ENCODE measurements at places on chromosomes 1 and 21.

DNA sequence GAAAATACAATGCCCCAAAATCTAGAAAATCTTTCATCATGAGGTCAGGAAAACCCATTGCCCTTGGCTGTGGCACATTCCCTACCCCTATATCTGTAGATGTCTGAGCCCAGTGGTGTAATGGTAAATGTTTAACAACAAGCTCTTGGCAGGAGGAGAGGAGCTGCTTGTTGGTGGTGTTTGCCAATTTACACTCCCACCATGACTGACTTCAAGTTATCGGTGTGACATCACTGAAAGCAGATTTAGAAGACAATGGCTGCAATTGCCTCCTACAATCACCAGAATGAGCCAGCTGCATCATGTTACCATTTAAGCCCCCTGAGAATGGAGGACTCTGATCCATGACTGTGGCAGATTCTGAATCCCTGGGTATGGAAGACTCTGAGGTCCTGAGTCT is 70.9 kb downstream of the SDC3 start:
- DNase-seq: no peak

DNA sequence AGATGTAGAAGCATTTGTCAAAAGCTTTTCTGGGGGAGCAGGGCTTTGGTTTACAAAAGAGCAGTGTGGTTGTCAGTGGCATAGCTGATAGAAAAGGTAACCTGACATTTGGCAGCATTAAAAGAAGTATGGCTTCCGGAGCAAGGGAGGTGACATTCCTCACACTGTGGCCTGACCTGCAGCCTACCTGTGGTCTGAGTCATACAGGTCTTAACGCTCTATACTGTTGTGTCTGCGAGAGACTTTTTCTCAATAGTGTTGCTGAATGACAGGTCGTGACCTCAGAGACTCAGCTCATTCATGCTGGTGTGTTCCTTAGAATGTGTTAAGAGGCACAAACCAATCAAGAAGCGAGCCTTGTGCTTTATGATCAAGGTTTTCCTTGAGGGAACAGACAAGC is 19.3 kb downstream of the PHGDH start:
- DNase-seq: no peak

DNA sequence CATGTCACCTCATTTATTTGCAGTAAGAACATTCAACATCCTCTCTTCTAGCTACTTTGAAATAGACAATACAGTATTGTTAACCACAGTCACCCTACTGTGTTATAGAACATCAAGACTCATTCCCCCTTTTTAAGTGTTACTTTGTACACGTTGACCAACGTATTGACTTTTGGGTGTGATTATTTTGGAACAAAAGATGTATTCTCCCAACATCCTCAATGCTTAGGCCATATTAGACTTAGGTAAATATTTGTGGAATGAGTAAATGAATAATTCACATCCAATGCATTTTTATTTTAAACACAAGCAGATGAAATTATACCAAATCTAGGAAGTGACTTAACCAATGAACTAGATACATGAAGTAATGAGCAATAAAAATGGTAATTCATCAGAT is 296.6 kb downstream of the CHRM3 start:
- DNase-seq: no peak

GRCh38 chr1:180415985-180416633 is 86.3 kb downstream of the ACBD6 start:
- DNase-seq: no peak

- DNase-seq: no peak
Observed at GRCh38 chr1:86382878-86383277, 13.2 kb downstream of the ODF2L start.

DNA sequence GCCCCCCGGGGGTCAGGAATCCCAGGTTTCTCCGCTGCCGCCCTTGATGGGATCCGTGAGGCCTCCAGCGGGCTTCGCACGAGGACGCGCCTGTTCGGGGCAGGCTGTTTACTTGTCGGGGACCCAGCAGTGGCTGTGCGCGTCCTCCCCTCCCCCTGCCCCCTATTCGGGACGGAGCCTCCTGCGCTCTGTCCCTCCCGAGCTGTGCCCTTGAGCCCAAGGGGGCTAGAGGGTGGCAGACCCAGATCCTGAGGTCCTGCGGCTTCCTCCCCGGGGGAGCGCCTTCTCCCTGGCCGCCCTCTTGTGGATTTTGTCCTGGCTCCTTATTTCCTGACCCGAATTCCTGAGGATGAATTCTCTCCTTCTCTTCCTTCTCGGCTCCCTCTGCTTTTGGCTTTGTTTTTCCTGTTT is 38.4 kb downstream of the PIK3CD start:
- DNase-seq: peak; percentile 73

GRCh38 chr1:6256645-6257044 is 4.3 kb downstream of the GPR153 start:
- DNase-seq: no peak

DNA sequence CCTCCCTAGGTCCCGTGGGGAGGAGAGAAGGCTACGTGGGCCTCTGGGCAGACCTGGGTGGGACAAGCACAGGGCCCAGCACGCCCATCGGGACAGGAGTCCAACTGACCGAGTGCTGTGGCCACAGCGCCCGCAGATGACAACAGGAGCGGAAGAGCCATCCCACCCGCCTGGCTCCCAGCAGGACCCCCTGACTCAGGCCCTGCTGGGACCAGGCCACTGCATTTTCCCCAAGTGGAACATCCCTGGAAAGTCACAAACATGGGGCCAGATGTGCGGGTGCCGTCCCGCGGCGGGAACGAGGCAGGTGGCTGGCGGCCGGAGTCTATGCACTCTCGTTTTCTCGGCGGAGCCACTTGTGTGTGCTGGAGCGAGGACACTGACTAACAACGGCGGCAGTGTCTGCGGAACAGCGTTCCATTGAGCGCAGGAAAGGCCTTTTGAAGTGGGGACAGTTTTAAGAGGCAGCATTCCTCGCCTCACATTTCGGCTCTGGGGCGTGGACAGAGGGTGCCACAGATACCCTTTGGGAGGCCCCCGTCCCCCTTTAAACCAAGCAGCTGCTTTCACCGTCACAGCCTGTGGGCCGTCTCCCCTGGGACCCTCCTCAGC is 93.7 kb upstream of the ARHGEF16 start:
- no peak for DNase-seq

DNA sequence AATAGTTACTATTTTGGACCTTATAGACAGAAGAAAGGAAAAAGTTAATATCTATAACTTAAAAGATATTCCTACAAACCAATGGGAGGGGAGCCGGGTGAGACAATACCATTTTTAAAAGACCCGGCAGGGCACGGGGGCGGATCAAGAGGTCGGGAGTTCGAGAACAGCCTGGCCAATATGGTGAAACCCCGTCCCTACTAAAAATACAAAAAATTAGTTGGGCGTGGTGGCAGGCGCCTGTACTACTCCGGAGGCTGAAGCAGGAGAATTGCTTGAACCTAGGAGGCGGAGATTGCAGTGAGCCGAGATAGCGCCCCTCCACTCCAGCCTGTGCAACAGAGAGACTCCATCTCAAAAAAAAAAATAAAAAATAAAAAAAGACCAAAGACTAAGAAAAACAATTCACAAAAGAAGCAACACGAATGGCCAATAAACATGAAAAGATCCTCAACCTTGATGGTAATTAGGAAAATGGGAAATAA is 1.2 kb upstream of the PSMB2 start:
- peak; percentile 5 for DNase-seq

DNA sequence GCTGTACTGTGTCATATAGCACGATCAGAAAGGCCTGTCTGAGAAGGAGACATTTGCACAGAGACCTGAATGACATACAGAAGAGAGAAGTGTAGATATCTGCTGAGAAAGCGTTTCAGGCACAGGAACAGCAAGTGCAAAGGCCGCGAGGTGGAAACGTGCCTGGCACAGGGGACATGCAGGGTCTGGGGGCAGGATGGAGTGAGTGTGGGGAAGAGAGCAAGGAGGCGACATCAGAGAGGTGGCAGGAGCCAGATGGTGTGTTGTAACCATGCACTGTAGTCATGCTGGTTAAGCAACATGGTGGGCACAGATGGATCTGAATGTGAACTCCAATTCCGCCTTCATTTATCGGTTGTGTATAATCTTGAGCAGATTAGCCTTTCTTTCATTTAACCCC is 13.0 kb downstream of the KRTCAP2 start:
- DNase-seq: no peak

- DNase-seq: no peak
Observed at GRCh38 chr1:154445040-154445472, 39.9 kb downstream of the IL6R start.
